Stimulated activated CD4-positive, alpha-beta T cell treated with anti-CD3 and anti-CD28 coated beads, Interleukin-1b, Interleukin-23, amount 100 ng/mL, for 1 hour (primary cell): ENCODE measurements at places on chromosomes 4 and X.

- no peak for DNase-seq
These were observed 9.5 kb downstream of the GSX2 start for GRCh38 chr4:54109241-54110018.

- no peak for DNase-seq
These were observed 742.2 kb upstream of the ATOH1 start for GRCh38 chr4:93086356-93086755.

GRCh38 chr4:47533689-47534347, 48.7 kb downstream of the ATP10D start:
- DNase-seq, result no peak

DNA sequence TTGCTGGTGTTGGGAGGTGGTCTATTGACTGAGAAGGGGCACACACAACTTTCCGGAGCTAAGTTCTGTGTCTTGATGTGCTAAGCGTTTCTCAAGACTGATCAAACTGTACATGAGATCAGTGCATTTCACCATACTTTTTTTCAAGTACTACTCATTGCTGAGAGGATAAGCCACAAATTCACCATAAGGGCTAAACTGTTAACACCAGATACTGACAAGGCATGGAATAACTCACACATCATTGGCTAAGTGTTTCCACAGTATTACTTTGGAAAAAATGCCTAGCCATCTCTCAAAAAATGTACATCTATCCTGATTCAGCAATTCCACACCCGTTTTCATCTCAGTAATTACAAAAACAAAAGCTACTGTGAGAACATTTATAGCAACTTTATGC, 13.0 kb downstream of the RBMX start:
- no peak for DNase-seq

DNA sequence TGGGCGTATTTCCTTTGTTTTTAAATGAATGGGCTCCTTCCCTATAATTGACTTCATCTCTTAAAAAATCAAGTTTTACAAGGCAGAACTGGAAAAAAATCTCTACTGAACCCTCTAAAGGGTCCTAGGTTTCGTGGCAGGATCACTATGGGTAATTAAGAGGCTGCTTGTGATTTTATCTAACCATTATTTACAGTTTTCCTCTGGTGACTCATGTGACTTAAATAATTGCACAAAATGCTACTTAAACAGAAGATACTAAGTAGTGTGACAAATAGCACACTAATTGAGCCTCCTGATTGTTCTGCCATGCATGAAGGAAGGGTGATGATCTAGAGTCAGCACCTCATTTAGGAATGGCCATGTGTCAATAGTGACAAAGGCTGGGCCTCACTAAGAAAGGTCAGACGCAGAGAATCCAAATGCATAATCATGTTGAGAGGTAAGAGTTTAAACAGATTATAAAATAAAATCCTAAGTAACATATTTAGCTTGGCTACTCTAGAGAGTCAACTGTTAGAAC, 35.5 kb downstream of the OFD1 start:
- DNase-seq, result no peak
